ENCODE measurements at places on chromosomes 2 and 18.

DNA sequence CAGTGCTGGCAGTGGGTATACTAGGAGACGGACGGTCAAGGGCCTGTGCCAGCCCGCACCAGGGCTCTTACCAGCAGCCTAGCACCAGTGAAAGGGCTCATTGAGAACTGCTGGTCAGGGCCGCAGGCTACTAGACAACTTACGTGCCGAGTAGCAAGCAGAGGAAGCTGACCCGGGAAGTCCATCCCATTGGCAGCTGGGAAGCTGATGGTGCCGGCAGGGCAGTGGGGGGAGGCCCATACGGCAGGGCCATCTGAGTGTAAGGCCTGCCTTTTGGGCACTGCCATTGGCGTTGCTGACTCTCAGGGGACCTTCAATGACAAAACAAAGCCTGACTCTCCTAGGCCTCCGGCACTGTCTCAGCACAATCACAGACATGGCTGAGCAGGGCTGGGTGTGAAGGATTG is 20.6 kb downstream of the EFR3B start:
- no peak for DNase-seq

DNA sequence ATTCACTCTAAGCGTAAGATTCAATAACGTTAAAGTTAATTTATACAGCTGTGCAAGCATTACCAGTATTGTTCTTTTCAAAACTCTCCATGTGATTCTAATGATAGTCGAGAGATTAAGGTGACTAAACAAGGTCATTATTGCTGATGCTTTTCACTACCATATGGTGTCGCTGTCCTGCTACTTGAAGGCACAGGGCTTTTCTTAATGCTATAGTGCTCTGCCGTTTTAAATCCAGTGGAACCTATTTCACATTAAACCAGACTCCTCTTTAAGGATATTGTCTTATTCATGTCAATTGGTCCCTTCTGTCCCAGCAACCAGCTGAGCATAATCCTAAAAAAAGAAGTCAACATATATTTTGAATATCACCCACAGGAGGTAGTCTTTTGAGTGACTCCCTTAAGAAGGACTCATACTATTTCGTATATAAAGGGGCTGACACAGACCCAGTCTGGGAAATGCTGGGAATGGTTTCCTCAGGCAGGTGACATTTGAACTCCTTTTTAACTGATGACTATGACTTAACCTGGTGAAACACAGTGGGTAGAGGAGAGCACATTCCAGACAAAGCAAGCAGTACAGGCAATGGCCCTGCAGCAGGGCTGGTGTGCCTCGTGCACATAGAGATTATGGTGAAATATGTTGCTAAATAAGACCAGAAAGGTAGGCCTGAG is 53.9 kb upstream of the CYTIP start:
- peak; percentile 25 for DNase-seq

DNA sequence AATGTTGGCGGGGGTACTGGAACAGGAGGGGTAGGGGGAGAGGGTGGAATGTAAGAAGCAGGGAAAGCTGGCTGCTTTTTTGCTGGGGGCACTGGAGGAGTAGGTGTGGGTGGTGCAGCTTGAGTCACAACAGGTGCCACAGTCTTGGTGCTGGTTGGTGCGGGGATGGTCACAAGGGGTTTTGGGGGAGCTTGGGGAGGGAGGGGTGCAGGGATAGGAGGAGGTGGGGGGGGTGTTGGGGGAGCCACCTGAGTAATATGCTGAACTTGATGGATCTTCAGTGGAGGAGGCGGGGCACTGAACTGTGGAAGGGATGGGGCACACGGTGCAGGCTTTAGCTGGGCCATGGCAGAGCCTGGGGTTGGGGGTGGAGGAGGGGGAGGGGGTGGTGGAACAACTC is 94.4 kb downstream of the RAPH1 start:
- DNase-seq = no peak

- DNase-seq = no peak
Observed at GRCh38 chr18:48913201-48913600, 37.6 kb downstream of the SMAD7 start.

- peak; percentile 93 for DNase-seq
Observed at GRCh38 chr18:3604498-3605408, 154.8 kb downstream of the TGIF1 start.
